B cell (primary cell): ENCODE measurements at places on chromosomes 11 and 22.

- DNase-seq, result no peak
Observed at GRCh38 chr11:59219836-59220235, 7.1 kb upstream of the MPEG1 start.

DNA sequence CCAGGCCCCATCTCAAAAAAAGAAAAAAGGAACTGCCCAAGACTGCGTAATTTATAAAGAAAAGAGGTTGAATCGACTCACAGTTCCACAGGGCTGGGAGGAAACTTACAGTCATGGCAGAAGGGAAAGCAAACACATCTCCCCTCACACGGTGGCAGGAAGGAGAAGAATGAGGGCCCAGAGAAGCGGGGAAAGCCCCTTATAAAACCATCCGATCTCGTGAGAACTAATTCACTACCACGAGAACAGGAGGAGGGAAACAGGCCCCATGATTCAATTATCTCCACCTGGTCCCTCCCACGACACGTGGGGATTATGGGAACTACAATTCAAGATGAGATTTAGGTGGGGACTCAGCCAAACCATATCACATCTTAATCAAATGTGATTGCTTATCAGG is 82.2 kb downstream of the BUD13 start:
- DNase-seq, result no peak

- peak; percentile 60 for DNase-seq
Observed at GRCh38 chr11:87421422-87421821, 383.7 kb downstream of the TMEM135 start.

DNA sequence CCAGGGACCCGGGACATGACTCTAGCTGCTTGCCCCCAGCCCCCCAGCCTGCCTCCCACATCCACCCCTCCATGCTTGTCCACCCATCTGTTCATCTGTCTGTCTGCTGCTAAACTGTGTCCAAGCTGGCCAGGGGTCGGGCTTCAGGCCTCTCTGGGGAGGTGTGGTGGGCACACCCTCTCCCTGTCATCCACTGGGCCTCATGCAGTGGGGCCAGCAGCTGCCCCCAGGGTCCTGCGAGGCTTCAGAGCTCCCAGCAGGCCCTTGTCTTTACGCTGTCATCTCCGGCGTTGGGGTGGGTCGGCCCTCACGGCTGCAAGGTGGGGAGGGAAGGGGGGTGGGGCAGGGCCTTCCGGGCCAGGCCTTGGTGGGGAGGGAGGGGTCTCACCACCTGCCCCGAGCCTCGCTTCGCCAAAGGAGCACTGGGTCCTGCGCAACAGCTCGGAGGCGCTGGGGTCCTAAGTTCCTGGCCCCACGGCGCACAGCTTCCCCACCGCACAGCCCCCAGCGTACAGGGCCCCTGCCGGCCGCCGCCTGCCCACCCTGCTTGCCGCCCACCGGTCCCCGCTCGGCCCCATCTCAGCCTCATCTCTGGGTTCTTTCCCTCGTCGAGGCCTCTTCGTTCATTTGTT is 26.7 kb downstream of the MOB2 start:
- DNase-seq, result no peak

GRCh38 chr11:87020336-87020735 is 17.4 kb upstream of the TMEM135 start:
- DNase-seq, result no peak

- peak; percentile 32 for DNase-seq
Observed at GRCh38 chr22:29073618-29074275, 912 bp downstream of the KREMEN1 start.

- no peak for DNase-seq
Observed at GRCh38 chr11:20247591-20248007, 87.3 kb upstream of the DBX1 start.

DNA sequence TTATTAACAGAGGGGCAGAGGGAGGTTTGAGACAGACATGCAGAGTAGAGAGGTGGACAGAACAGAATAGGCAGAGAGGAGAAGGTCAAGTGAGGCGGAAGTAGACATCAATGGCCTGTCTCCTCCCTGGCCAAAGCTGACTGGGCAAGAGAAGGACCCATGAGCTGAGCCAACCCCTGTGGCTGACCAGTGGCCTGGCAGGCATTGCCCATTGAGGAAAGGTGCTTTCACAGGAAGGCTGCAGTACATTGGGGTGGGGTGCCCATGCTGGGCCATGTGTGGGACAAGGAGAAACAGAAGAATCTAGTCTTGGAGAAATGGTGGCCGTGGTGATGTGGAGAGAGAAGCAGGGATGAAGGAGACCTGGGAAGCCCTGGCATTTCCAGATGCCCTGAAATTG is 76.0 kb downstream of the MYEOV start:
- DNase-seq, result no peak

DNA sequence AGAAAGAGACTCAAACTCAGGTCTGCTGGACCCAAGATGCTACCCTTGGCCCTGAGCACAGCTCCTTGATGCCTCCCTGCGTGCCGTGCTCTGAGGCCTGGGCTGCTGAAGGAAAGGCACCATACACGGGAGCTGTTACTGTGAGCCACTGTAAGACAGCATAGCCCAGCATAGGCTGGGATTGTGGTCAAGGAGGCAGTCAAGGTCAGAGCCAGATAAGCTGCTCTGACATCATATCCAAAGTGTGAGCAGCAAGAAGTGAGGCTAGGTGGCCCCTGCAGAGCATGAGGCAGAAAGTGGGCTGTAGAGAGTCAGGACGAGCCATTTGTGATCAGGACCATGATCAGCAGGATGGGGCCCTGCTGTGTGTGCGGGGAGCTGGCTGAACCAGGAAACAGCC is 7.7 kb downstream of the SLC22A8 start:
- DNase-seq, result no peak

DNA sequence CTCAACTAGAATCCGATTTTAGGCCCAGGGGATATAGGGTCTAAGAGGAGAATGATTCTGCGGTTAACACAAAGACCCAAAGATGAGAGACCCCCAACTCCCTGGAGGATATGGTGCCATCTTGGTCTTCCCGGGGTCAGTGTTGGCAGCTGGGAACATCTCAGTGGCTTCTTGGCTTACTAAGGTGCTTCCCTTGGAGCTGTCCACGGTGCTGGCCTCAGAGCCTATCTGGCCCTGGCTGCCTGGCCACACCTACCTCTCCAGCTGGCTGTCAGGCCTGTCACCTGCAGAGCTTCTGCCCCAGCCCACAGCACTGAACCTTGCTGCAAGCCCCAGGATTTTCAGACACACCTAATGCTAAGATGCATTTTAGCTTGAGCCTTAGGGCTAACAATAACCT is 70.7 kb upstream of the THY1 start:
- DNase-seq, result no peak

DNA sequence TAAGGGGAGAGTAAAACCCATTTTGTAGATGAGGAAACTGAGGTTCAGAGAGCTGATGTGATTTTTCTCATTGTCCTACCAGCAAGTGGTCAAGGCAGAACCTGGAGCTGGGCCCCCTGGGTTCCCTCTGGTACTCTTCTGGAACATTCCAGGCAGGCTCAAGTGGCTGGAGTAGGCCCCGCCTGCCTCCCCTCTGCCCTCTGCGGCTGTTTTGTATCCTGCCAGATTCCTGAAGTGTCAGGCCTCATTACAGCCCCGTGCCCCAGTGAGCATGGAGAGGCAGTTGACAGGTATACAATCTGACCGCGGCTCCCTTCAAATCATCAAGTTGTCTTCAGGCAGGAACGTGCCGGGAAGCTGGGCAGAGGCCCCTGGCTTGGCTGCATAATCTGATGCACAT is 94.6 kb upstream of the CD82 start:
- no peak for DNase-seq

DNA sequence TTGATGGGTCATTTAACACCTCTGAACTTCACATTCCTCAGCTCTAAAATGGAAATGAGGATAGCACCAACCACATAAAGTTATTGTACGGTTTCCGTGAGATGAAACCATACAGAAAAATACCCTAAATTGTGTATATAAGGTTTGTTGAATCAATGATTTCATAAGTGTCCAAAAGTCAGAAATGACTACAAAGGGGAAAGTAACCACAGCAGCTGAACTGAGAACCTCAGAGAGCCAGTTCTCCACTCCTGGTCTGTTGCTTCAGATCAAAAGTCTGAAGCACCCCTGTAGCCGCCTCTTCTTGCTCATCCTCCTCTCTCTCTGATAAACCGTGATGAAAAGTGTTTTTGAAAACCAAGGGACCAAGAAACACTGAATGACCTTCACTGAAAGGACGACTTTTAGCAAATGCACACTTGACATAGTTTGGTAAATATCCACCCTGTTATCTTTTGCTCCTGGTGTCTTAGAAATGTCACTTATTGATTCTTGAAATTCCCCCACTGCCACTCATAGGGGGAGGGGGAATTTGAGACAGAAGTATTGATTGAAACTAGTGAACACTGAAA is 194.5 kb downstream of the NAV2 start:
- DNase-seq, result no peak

DNA sequence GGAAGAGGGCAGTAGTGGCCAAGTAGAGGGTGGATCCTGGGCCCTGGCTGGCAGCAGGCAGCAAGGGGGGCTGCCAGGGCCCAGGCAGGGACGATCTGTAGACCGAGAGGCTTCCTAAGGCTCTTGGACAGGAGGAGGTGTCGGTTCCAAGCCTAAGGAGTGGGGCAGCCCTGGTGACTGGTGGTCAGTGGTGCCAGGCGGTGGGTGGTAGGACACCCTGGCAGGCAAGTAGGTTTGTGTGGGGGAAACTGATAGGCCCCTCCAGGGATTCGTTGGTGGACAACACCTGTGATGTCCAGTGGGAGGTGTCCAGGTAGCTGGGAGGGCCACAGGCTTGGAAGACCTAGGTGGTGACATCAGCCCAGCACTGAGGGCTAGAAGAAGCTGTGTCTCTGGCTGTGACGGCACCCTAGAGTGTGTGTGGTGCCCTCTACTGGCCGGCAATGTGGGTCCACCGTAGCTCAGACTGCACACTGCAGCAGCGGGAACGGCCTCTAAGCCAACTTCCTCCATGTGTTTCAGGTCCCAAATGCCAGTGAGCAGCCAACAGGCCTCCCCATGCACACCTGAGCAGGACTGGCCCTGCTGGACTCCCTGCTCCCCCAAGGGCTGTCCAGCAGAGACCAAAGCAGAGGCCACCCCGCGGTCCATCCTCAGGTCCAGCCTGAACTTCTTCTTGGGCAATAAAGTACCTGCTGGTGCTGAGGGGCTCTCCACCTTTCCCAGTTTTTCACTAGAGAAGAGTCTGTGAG is 9.4 kb upstream of the SAMM50 start:
- peak; percentile 70 for DNase-seq

DNA sequence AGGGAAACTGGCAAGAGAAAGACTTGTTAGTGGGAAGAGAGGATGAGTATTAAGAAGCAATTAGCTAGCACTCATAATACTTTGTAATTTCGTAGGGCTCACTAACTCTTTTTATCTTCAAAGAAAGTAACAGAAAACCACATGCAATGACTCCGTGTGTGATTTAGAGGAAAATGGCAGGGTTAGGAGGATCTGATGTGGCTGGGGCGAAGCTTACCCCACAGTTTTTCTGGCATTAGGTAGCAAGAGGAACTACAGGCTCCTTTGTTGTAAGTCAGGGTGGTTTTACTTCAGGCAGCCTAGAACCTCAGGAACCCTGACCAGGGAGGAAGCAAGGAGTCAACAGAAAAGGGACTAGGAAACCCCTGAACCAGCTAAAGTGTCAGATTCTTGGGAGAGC is 89.7 kb downstream of the SPON1 start:
- DNase-seq, result no peak

GRCh38 chr11:61777234-61778090 is 14.9 kb downstream of the TMEM258 start:
- peak; percentile 64 for DNase-seq

- no peak for DNase-seq
Observed at GRCh38 chr11:32050264-32050663, 40.6 kb upstream of the RCN1 start.

DNA sequence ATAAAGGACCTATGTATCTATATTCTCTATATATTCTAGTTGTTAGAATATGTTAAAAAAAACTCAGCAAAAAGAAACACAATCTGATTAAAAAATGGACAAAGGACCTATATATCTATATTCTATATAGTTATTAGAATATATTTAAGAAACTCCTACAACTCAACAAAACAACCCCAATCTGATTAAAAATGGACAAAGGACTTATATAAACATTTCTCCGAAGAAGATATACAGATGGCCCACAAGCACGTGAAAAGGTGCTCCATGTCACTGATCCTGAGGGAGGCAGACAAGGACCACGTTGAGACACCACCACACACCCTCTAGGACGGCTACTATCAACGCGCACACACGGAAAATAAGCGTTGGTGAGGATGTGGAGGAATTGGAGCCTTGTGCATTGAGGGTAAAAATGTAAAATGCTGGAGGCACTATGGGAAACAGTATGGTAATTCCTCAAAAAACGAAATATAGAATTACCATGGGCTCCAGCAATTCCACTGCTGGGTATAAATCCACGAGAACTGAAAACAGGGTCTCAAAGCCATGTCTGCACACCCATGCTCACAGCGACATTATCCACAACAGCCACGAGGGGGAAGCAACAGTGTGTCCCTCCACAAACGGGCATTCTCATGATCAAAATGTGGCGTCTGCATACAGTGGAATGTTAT is 22.7 kb downstream of the YPEL1 start:
- DNase-seq, result peak; percentile 75

DNA sequence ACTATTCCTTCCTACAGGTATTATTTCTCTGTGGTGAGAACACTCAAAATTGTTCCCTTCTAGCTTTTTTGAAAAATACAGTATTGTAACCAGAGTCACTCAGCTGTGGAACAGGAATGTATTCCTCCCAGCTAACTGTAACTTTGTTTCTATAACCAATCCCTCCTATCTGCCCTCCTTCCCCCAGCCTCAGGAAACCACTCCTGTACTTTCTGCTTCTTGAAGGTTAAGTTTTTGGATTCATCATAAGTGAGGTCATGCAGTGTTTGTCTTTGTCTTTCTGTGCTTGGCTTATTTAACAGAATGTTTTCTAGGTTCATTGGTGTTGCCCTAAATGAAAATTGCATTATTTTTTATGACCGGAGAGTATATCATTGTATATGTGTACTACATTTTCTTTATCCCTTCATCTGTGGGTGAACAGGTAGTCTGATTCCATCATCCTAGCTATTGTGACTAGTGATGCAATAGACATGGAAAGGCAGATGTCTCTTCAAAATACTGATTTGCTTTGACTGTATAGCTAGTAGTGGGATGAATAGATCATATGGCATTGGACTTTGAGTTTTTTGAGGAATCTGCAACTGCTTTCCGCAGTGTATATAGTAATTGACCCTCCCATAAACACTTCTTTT is 112.9 kb upstream of the GRK3 start:
- no peak for DNase-seq

DNA sequence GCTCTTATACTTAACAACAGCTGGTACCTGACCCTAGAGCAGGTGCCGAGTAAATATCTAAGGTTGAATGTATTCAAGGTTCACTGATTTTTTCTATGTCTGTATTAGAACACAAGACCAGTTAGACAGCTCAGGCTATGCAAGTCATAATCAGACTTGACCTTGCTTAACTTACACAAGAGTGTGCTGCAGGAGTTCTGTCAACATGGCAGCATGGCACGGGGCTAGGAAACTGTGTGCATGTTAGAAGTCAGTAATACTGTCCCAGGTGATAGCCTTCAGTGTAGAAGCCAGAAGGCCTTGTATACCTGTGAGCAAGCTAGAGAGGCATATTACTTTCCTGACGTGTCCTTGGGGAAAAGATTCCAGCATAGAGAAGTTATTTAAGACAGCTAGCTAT is 253.1 kb downstream of the FAT3 start:
- no peak for DNase-seq

GRCh38 chr11:133163463-133164419 is 368.6 kb downstream of the OPCML start:
- DNase-seq, result no peak

GRCh38 chr11:59680287-59681154 is 11.7 kb upstream of the PATL1 start:
- peak; percentile 71 for DNase-seq
